ENCODE measurements at places on chromosomes 1 and 21.

GRCh38 chr1:36871146-36871971 is 163.0 kb downstream of the GRIK3 start:
- no peak for DNase-seq

GRCh38 chr1:154867841-154868605 is 2.1 kb downstream of the KCNN3 start:
- DNase-seq = no peak

DNA sequence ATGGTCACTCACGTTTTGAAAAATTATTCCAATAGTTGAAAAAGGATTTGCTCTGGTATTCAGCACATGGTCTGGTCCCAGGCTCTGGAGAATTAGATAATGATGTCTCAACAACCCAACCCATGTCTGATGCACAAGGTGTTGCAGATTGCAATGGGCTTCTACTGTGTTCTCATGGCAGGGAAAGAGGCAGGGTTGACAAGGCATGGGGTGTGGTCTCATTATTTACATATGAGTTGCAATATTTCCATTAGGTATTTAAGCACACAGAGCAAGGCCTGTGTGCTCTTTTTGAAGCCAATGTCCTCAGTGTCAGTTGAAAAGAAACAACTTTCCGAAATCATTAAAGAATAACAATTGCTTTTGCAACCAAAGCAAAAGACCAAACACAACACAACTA is 381.9 kb upstream of the PBX1 start:
- DNase-seq = no peak

DNA sequence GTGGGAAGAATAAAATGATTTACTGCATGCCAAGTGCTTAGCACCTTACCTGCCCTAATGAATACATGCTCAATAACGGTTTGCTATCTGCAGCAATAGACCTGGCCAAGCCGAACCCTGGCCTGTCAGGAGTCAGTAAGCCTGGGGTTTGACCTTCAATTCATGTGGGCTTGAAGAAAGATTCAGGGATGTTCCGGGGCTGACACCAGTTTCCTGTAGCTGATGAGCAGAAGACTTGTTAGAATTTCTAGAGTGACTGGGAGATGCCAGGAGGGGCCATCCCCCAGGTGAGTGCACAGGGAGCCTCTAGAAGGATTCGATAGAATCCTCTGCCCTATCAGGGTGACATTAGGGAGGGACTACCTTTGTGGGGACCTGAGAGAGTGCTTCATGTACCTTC is 210.9 kb downstream of the HIVEP3 start:
- no peak for DNase-seq

GRCh38 chr1:84245563-84245962 is 55.9 kb upstream of the SAMD13 start:
- DNase-seq = no peak

- DNase-seq = no peak
These were observed 52.5 kb downstream of the SH3BGR start for GRCh38 chr21:39504230-39504629.

- no peak for DNase-seq
These were observed 66.3 kb downstream of the SIK1 start for GRCh38 chr21:43360441-43361126.

GRCh38 chr1:152003846-152004442 is 10.3 kb upstream of the S100A10 start:
- DNase-seq = no peak

GRCh38 chr1:29356663-29357062 is 120.3 kb downstream of the PTPRU start:
- no peak for DNase-seq

DNA sequence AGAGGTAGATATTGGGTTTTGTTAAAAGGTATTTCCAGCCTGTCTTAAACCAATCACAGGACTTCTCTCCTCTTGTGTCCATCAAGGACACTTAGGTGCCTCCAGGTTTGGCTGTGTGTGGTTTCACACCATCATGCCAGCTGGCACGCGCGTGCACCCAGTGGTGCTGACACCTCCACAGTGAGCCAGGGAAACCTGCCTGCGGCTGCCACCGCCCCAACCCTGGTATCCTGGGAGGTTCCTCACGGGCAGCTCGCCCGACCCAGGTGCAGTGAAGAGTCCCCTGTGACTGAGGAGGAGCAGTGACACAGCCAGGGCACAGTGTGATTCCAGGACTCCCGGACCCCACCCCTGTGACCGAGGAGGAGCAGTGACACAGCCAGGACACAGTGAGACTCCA is 13.2 kb upstream of the COL6A2 start:
- no peak for DNase-seq

- DNase-seq = peak; percentile 36
These were observed 154.8 kb downstream of the SLC45A1 start for GRCh38 chr1:8472668-8473067.

GRCh38 chr1:85078903-85079302 is 30.6 kb upstream of the MCOLN3 start:
- peak; percentile 24 for DNase-seq

- no peak for DNase-seq
These were observed 474.5 kb downstream of the DSCAM start for GRCh38 chr21:40372506-40372905.

DNA sequence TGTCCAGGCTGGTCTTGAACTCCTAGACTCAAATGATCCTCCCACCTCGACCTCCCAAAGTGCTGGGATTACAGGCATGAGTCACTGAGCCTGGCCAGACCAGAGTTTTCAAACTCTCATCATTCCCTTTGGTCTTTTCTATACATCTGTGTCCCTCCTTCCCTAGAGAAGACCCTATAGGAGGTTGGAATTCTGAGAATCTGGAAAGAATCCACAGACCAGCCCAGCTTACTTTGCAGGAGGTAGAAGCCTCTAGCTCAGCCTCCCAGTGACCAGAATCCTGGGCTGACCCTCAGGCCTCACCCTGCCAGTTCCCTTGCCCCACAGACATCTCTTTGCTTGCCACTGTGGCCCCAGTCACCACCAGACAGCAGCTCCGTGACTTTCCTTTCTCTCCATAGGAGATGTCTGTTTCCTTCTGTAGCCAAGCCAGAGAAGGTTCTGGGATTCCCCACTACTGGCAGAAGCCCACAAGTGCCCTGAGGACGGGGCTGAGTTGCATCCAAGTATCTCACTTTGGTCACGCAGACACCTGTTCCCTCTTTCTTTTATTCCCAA is 34.7 kb upstream of the KHDRBS1 start:
- no peak for DNase-seq

DNA sequence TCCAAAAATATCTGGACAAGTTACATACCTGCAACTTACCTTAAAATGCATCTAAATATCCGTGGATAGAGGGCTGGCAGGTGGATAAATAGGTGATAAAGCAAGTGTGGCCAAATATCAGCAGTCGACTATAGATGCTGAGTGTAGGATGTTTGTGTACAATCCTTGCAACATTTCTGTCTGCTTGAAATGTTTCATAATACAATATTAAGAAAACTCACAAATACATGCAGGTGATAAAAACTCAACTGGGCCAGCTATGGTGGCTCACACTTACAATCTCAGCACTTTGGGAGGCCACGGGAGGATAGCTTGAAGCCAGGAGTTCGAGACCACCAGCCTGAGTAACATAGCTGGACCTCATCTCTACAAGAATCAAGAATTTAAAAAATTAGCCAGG is 41.0 kb downstream of the ACTA1 start:
- no peak for DNase-seq

GRCh38 chr1:163213626-163214025 is 10.9 kb upstream of the RGS5 start:
- DNase-seq = no peak

GRCh38 chr21:43691086-43691795 is 27.7 kb upstream of the PDXK start:
- no peak for DNase-seq

DNA sequence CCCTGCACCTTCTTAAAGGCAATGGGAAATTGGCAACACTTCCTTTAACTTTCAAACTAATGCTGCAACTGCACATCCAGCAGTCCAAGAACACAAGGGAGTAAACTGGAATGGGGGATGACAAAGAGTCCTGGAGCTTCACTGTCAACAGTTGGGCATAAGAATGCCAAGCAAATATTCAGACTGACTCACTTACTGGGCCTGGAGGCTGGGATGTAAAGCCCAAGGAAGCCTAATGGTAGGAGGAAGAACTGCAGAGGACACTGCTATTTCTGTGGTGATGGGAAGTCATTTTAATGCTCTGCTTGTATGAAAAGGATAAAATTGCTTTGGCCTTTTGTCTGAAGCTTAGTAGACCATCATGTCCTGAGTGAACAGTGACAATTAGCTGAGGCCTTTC is 15.7 kb upstream of the DMRTA2 start:
- no peak for DNase-seq

DNA sequence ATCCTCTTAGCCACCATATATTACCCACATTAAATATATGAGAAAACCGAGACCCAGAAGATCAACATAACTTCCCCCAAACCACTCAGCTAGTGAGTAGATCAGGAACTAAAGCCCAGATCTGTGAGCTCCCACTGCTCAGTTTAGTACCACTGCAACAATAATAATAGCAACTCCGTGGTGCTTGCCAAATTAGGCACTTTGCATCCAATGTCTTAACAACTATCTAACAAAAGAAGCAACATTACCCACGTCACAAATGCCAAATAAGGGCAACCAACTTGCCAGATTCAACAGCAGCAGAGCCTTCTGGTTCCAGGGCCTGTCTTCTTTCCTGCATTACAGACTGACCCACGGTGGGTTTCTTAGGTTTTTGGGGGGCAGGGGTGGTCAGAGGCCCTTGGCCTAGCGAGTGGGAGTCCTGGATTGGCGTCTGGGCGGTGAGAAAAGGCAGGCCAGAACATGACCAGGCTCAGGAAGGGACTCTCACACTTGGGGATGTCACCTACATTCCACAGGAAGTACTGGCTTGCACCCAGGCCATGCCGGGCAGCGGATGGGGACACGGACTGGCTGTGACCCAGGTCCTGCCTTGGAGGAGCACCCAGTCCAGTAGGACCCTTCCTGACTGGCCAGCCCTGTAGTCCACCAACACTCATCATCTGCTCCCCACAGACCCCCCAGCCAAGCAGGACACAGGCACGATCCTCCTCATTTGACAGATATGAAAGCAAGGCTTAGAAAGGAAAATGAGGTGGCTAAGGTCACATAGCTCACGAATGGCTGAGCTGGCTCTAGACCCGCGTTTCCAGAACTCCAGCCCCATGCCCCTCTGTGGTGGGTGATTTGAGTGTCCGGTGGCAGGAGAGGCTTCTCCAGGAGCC is 4.6 kb downstream of the HCRTR1 start:
- DNase-seq = no peak

Measured in CD4-positive, alpha-beta T cell treated with Interleukin-21 for 1 hour (primary cell).